ENCODE measurements at places on chromosomes 5 and 9. TPM values are rescaled to one million over a fixed set of nuclear protein-coding genes. Genes with fewer than 3 reads are reported as not detected.

DNA sequence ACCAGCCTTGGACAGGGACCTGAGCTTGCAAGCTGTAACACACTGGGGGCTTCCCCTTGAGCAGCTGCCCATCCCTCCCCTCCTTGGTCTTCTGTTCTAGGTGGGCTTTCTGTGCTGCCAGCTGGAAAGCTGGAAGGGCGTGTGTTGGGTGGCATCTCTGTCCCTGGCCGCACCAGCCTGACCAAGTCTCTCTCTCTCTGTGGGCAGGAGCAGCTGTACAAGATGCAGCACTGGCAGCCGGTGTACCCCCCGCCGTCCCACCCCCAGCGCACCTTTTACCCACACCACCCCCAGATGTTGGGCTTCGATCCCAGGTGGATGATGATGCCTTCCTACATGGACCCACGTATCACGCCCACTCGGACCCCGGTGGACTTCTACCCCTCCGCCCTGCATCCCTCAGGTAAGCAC, 32.1 kb upstream of the POMT1 start:
- no peak for DNase-seq

DNA sequence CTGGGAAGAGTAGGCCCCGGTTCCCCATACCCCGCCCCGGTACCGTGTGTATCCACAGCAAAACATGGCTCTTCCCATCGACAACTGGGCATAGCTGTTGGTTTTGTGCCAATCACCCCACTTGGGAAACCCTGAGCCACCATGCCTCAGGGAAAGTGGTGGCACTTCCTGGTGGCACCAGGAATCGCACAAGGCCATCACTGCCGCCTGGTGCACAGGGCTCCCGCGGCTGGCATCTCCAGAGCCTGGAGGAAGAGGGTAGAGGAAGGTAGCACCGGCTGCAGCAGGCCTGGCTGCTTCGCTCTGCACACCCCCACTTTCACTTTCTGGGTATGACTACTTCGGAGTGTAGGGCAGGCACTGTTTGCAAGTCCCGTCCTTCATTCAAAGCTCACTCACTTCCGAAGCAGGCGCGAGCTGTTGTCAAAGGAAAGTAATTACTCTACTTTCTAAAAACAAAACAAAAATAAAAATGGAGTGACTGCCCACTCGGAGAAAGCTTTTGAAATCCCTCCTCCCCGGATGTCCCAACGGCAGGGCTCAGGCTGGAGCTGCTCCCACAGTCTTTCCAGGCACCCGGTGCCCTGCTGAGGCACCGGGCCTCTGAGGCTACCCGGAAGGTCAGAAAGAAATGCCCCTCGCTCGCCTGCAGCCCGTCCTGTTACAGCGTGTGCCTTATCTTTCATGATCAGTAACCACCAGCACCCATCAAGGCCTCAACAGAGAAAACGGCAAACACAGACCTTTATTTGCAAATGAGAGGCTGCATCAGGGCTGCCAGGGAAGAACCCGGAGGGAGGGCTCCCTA, 2.0 kb downstream of the BRD3 start:
- DNase-seq: peak; percentile 80

DNA sequence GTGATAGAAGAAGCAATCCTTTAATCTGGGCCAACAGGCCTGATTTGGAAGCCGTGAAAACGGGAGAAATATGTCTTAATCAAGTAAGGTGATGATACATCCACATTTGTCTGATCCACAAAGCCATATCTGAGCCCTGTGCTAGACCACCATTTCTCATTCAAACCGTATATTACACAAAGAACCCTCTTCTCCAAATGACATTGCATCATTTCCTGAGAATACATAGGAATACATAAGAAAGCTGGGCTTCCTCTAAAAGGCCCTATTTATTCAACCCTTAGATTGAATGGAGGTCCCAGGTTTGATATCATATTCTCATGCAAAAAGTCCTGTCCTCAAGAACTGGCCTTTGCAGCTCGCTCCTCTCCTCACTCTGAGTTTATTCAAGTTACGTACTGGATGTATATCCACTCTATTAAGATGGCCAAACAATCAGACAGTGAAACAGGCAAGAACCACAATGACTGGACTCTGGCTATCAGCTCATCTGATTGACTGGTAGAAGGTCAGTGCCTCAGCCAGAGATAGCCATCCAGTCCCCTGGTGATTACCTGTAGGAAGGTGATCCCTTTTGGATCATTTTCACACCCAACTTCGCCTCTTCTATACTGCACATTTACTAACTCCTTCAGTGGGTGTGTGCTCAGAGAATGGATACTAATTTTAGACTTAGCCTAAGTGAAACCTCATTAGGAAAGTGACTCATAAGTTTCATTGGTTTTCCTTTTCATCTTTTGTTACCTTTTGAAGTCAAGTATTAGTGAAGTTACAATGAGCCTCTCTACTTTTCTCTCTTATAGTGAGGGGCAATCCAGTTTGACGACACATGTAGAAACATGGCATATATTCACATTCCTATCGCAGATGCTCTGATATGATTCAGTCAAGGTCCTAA, 167.6 kb upstream of the WWC1 start:
- DNase-seq: no peak

- DNase-seq: no peak
Observed at GRCh38 chr9:93911136-93911745, 43.9 kb downstream of the BARX1 start.

HDHD3 gene
- 42.5 TPM for polyA plus RNA-seq

Measured in stomach (tissue), 19 donors.